Activated T-helper 1 cell treated with anti-CD3 and anti-CD28 coated beads, Interleukin-2, amount 50 U/mL, for 16 hours (primary cell): ENCODE measurements at places on chromosomes 3 and 15.

GRCh38 chr3:78066287-78066686 lies 1026.4 kb downstream of the ROBO2 start:
- no peak for DNase-seq

GRCh38 chr3:141684758-141685157 lies 53.3 kb upstream of the RNF7 start:
- DNase-seq, result no peak

DNA sequence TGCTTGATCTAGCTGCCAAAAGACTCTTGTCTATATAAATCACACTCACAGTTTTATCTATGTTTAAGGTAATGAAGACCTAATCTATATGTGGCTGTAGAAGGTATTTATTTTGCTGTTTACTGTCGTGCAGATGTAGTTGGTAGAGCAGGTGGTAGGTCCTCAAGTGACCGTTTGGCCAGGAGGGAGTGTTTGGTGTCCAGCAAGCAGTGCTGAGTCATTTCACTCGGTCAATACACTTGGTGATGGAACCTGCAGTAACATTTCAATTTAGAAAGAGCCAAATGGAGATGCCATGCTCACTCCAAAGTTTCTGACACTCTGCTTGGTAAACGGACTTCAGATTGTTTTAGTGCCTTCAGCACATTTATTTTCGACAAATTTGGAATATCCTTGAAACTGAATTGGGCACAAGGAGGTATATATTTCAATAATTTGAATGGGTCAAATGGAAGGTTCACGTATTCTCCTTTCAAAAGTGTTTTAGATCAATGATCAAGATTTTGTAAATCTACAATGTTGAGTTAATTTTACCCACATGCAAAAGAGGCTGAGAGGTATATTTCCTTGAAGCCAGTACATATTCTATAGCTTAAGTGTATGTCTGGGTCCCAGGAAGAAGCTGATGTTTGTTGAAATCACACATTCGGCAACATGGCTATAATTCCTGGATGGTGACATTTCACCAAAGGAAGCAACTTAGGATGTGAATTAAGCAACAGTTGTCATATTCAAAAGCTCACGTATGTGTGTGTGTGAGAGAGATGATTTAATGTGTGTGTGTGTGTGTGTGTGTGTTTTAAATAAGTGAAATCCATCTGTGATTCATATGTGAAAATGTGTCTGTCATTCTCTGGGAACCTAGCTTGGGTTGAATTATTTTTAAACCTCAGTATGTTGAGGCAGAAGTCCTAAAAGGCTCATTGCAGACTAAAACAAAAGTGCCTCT lies 7.7 kb upstream of the CX3CR1 start:
- no peak for DNase-seq

DNA sequence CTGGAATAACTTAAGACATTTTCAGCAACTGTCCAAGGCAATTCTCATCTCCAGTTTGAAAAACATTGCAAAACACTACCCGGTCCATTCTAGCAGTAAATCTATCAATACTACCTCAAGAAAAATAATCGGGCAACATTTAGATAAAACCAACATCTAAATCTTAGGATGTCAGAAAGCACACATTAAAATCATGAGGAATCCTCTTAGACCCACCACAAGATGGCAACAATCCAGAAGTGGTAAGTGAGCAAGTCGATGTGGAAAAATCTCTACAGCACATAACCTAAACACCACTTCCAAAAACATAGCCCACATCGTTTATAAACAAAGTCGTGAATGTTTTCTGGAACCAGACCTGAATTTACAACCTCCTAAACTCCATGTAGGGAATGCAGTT lies 5.7 kb downstream of the PLCH1 start:
- DNase-seq, result no peak

GRCh38 chr3:16935781-16936180 lies 51.0 kb downstream of the PLCL2 start:
- DNase-seq, result no peak

GRCh38 chr3:128378631-128379347 lies 87.9 kb downstream of the DNAJB8 start:
- DNase-seq, result no peak

DNA sequence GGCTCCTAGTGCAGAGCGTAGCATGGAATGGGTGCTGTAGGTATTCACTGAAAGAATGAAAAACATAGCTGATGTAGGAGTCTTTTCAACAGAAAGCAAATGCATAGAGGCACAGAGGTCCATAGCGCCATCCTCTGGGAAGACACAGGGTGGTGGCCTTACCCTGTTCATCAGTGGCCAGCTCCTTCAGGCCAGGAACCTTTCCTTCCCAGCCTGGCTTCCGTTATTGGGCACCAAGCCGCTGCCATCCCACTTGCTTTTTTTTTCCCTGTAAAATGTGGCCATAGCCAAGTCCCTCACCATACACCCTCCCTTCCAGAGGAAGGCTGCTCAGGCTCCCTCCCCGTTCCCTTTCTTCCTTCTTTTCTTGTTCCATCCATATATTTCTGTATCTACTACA lies 118.1 kb downstream of the ZNF621 start:
- DNase-seq, result no peak

DNA sequence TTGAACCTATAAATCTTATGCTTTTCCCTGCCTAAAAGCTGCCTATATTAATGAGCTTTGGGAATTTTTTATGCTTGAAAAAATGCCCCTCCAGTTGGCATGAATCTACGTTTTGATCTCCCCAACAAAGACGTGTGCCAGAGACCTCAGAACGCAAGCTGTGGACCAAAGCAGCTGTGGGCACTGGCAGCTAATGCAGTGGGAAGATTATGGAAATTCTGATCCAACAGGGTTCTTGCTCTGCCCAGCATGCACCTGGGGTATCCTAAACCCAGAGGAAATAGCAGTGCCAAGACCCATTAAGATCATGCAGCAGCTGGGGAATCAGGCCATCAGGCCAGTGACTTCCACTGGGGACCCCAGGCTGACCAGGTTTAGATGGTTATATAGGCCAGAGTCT lies 423.0 kb downstream of the ZBBX start:
- DNase-seq, result no peak

GRCh38 chr15:66720206-66721010 lies 18.4 kb downstream of the SMAD6 start:
- DNase-seq, result no peak

GRCh38 chr3:174431717-174432116 lies 427.4 kb upstream of the NAALADL2 start:
- DNase-seq, result no peak

GRCh38 chr3:61535826-61536225 lies 25.5 kb upstream of the PTPRG start:
- no peak for DNase-seq

DNA sequence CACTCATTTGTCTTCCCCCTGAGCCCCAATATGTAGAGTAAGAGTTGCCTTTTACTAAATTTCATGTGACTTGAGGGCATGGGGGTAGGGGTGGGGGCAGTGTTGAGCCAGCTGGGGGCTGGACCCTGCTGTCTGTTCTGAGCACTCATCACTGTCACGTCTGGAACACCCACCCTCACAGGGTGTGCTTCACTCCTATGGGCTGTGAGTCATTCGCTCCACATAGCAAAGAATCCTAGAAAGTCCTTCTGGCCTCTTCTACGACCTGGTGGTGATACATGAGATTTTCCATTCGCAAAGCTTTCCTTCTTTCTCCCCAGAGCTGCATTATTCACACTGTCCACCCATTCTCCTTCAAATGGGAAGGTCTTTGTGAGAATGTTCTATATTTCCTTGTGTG lies 43.6 kb upstream of the MGLL start:
- no peak for DNase-seq

- DNase-seq, result no peak
Observed at GRCh38 chr3:81549388-81549787, 212.1 kb downstream of the GBE1 start.

DNA sequence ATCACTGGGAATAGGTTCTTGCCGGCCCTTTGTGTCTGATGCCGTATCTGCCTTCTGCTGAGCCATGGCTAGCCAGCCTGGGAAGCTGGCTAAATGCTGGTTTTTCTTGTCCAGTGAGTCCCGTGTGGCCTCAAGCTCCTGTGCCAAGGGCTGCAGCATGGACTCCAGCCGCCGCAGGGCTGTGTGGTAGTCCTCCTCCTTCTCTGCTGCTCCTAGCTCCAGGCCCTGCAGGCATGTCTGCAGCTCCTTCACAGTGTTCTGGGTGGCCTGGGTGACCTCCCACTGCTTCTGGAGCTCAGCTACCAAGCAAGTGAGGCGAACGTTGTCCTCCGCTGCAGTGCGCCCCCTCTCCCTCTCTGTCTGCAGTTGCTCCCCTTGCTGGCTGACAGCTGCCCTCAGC lies 24.9 kb downstream of the CXCR6 start:
- no peak for DNase-seq

DNA sequence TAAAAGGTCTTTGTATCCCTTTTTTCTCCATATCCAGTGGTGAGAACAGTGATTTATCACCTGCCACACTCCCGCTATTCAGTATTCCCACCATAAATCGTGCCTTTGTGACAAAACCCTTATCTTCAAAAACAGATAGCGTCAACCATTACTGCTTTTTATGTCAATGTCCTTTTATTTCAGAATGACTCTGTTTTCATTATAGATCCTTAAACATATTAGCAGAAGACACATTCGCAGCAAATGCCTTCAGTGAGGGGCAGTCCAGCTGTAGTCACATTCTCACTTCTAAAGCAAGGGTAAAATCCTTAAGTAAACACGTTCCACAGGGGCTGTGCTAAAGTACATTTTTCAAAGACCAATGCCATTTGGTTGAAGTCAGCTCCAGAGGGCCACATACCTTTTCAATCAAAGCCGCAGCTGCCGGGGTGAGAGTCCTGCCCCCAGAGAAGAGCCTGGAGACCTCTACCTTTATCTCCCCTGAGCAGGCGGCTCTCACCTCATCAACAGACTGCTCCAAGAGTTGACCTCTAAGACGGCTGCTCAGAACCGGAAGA lies 53.4 kb downstream of the PDZRN3 start:
- DNase-seq, result no peak

DNA sequence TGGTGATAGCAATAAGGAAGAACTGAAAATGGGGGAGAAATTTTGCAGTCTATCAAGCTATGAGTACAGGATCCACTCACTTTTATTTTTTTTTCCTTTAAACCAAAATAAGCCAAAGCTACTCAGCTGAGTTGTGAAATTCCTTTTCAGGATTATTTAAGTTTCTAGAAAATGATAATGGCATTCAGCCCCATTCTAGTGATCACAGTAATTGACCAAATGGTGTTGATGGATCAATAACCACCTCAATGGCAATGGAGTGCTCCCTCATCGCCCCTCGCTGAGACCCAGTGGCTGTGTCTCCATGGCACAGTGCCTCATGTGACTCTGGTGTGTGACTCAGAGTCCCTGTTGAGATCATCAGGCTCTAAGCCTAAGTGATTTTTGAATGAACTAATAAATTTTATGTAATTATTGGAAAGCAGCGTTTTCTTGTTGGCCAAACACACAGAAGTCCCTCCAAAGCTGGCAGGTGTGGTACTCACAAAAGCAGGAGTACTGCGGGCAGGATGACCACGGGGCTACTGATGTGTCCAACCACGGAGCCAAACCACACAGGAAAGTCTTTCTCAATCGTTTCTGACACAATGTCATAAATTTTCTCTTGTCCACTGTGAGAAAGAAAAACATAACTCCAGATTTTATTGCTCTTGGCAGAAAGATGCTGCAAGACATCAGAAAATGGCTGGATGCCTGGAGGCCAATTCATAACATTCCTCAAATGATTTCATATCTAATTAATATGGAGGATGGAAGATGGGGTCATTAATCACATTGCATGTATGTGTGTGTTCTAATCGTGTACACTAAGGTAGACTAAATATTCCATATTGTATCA lies 14.4 kb upstream of the STARD5 start:
- no peak for DNase-seq

DNA sequence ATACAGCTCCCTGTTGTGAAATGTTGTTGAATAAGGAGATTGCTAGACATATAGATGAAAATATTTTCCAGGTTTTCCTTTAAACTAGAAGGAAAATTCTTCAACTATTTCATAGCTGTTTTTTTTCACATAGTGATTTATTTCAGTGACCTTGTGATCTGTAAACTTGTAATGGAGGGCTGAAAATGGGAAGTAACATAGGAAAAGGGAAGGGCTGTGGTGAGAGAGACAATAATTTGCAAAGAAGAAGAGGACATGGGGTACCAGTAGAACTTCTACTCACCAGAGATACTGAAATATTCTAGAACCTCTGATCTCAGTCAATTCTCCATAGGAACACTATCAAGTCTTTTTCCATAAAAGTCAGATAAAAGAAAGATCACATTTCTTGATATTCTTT lies 60.4 kb downstream of the PLS1 start:
- DNase-seq, result no peak

GRCh38 chr3:197343656-197344408 lies 45.4 kb upstream of the DLG1 start:
- DNase-seq, result no peak

- DNase-seq, result no peak
Observed at GRCh38 chr3:134665243-134665642, 14.4 kb upstream of the KY start.

- DNase-seq, result no peak
Observed at GRCh38 chr15:62901909-62902546, 140.5 kb upstream of the TPM1 start.

- DNase-seq, result no peak
Observed at GRCh38 chr3:47082519-47082918, 81.4 kb downstream of the SETD2 start.

GRCh38 chr3:171614318-171614921 lies 154.2 kb upstream of the TNIK start:
- DNase-seq, result no peak

DNA sequence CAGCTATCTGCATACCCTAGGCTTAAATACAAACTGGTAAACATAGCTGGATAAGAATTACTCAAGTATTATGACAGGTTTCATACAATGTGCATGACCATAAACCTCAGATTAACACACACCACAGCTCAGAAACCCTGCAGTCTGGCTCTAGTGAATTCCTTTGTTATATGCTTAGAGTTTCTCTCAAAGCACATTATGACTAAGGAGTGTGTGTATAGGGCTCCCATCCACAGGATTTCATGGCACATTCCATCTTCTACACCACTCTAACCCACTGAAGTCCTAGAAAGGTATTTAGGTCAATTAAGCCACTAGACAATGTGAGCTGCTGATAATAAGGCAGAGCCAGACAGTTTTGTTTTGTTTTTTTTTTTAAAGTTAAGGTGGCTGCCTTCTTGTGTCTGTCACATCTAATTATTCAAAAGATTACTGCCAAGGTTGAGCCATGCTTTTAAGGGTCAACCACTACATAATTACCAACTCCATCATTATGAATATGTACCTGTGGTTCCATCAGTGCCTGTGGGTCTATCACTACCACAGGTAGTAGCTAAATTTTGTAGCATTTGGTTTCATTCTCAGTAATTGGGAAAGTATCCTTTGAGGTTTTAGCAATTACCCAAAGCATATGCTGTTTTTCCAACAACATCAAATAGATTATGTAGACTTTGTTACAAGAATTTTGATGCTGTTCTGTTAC lies 107.0 kb downstream of the ALCAM start:
- DNase-seq, result no peak
